ENCODE measurements at places on chromosomes 11 and 22. TPM values are rescaled to one million over a fixed set of nuclear protein-coding genes. Genes with fewer than 3 reads are reported as not detected.

DDTL gene
- 4.0 TPM for total RNA-seq

SEZ6L gene
- total RNA-seq, result 0.54 TPM

FAM181B gene
- total RNA-seq, result 0.54 TPM

FBXO7 gene
- total RNA-seq, result 111 TPM

DKK3 gene
- not detected for total RNA-seq

RASD2 gene
- under 0.01 TPM for total RNA-seq

DDI1 gene
- total RNA-seq, result not detected

TRPC6 gene
- 0.27 TPM for total RNA-seq

SUSD2 gene
- total RNA-seq, result 0.81 TPM

CHRDL2 gene
- total RNA-seq, result not detected

CD151 gene
- 145 TPM for total RNA-seq

MUC2 gene
- not detected for total RNA-seq

NCAPH2 gene
- 38.2 TPM for total RNA-seq

MS4A3 gene
- total RNA-seq, result 16.7 TPM

NTM gene
- total RNA-seq, result not detected

PLAAT5 gene
- under 0.01 TPM for total RNA-seq

AIFM3 gene
- total RNA-seq, result 1.6 TPM

GRAP2 gene
- total RNA-seq, result 1.1 TPM

PRRG4 gene
- total RNA-seq, result 1.3 TPM

GLYAT gene
- total RNA-seq, result not detected
